ENCODE measurements at places on chromosomes 1 and 21.
A peak's percentile ranks its signal among the peaks of the same experiment; 100 is the strongest.

DNA sequence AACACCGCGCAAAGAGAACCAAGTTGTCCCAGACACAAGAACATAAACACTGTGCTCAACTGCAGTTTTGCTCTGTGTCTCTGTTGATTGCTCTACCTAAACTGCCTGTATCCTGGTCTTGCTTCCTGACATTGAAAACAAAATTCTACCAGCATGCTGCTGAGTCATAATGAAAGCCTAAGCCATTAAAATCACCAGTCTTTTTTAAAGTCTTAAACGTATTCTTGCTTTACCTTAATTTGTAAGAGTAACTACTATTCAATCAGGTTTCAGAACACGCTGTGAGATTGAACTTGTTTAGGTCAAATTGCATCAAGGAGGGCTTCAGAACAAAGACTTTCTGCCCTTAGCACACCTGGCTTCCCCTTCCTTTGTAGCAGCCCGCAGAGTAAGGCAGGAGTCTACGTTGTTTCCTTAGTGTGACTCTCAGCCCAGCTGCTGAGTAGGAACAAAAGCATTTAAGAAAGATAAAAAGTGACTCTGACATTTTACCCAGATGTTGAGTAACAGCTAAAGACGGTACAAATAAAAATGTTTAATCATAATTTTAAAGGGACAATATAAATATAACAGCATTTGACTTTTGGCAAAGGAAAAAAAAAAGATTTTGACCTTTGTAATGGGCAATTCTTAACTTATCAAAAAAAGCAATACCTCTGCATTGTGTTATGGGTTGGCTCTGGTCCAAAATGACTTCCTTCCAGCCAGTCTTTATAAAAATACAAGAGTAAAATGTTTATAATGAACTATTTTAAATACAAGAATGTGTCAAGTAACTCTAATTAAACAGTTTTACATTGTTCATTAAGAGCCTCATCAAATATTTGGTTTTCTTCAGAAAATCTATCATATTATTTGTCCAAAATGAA, 186.9 kb upstream of the ADGRL4 start:
- DNase-seq = no peak

GRCh38 chr1:43708002-43708410, 670 bp downstream of the ST3GAL3 start:
- no peak for DNase-seq

DNA sequence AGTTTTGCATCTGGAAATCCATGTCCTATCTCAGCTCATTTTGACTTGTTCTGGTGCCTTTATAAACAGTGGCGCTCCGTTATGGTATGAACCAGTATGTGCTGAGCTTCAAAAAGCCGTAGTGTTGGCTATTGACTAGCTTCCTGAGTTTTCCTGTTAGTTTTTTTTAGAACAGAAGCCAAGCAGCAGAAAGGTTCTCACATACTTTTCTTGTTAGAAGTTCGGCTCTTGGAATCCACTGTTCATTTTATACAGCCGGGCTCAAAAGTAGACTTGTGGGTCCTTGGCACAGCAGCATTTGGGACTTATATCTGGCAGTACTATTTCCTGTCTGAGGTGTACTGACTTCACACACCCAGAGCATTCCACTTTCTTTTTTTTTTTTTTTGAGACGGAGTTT, 63.8 kb downstream of the TBCE start:
- no peak for DNase-seq

GRCh38 chr1:42209526-42210251, 45.1 kb upstream of the GUCA2A start:
- no peak for DNase-seq

DNA sequence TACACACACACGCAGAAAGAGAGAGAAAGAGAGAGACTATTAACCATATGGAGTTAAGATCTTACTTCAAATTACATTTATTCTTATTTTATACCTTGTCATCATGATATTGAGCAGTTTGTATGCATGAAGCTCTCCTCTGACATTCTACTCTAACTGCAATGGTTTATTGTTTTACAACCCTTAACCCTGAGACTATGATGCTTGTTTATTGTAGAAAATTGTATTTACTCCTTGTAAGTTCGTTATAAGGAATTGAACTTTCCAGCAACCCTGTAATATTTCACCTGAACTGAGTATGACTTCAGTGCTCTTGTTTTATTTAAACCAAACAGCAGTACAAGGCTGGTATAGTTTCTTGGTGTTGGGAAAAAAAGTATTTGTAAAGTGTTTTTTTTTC, 18.6 kb upstream of the PTPRF start:
- DNase-seq = no peak

GRCh38 chr1:203158960-203159665, 16.5 kb downstream of the MYBPH start:
- DNase-seq = no peak

DNA sequence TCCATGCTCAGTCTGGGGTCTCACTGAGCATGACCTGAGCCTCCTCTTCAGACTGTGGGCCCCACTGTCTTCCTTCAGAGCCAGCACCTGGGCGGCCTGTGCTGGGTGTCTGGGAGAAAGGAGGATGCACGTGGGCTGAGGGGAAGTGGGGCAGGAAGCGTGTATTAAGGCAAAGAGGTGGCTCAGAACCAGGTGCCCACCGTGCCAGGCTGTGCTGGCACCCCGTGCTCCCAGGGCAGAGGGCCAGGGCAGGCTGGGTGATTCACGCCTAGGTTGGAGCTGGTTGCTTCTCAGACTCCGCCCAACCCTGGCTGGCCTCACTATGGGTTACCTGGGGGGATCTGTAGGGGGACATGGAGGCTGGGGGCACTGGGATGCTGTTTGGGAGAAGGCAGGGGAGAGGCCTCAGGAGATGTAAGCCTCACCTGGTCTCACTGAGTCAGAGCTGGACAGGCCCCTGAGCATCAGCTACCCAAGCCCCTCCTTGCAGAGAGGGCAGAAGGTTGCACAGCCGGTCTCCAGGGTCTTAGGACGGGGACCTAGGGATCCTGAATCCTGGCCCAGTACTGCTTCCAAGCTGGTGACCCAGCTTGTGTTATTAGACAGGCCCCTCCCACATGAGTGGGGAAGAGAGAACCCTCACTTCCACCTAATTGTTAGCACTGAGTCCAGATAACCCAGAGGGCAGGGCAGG, 18.6 kb upstream of the PADI1 start:
- DNase-seq = no peak

DNA sequence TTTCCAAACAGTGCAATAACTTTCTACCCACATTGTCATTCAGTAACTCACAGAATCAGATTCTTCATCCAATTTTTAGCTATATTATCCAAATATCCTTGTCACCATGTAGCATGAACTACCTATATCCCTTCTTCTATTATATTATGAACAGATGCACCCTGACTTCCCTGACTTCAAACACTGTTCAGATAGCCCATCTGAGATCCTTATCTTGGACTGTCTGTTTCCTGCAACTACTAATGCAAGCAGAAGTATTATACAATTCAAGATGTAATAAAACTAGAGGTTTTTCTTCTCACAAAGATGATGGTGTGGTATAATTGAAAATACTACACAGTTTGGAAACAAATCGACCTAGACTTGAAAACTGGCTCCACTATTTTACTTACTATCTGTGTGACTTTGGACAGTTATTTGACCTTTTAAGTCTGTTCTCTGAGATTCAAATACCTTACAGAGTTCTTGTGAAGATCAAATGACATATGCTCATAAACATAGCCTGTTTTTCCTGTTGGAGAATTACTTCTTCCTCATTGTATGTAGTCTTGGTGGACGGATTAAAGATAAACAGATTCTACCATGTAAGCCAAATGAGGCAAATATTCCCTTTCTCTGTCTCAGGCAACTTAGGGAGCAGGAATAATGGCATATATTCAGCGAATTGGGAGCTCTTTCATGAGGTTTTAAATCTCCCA, 407.9 kb upstream of the ZRANB2 start:
- DNase-seq = no peak

DNA sequence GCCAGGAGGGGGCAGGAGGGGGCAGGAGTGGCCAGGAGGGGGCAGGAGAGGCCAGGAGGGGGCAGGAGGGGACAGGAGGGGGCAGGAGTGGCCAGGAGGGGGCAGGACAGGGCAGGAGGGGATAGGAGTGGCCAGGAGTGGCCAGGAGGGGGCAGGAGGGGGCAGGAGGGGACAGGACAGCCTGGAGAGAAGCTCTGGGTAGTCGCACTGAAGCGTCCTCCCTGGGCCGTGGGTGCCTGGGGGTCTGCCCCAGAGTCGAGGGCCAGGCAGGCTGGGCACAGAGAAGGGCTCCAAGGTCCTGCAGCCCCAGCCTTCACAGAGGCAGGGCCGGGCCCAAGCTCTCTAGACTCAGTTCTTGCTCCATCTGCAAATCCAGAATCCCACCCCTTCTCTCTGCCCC, 22.9 kb downstream of the MEGF6 start:
- no peak for DNase-seq

DNA sequence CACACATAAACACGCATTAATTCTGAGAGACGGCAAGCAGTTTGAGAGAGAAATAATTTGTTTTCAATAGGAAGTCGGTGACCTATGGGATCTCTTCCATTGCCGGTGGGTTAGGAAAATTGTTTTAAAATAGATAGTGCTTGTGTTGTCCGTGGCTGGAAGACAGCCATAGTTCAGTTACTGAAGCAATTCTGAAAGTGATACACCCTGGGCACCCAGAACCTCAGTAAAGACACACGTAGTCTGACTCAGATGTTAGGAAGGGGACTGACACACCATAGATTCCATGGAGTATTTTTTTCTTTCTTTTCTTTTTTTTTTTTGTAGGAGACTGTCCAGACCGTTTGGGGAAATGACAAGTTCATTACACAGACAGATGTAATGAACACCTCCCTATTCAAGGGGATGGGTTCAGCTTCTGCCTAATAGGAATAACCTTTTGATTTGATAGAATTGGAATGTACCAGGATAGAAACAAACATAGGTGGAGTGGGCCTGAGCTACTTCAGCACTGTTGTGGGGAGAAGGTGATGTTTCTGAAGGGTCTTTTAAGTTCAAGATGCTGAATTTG, 1.6 kb downstream of the C1orf21 start:
- no peak for DNase-seq

- DNase-seq = no peak
Measured at GRCh38 chr1:245153552-245154428, 995 bp upstream of the KIF26B start.

GRCh38 chr1:5269901-5270300, 615.5 kb downstream of the AJAP1 start:
- no peak for DNase-seq

DNA sequence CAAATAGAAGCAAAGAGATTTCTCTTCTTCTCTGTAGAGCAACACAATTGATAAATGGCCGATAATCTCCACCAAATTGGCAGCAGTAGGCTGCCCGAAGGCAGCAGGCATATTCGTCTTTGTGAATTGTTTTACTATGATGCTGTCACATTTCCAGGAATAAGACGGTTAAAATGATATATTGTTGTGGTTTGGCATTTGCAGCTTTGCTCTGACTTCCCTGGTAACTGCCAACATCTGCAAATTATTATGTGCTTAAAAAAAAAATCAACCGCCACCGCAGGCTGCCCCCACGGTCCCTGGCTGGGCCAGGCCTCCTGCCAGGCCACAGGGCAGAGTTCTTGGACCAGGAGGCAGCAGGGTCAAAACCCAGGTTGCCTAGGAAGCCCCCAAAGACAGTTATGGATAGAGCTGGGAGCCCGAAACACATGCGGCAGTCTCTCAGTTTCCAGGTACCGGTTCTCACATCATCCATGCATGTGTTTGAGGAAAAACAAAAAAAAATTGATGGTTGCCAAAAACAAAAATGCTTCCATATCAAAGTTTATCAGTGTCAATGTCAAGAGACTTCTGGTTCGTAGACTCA, 179.3 kb downstream of the ETS2 start:
- DNase-seq = no peak

- no peak for DNase-seq
Measured at GRCh38 chr1:18132711-18133541, 25.3 kb downstream of the IGSF21 start.

GRCh38 chr1:109253803-109254620, 4.7 kb downstream of the CELSR2 start:
- DNase-seq = no peak

- no peak for DNase-seq
Measured at GRCh38 chr1:7648761-7649384, 122.2 kb upstream of the VAMP3 start.

DNA sequence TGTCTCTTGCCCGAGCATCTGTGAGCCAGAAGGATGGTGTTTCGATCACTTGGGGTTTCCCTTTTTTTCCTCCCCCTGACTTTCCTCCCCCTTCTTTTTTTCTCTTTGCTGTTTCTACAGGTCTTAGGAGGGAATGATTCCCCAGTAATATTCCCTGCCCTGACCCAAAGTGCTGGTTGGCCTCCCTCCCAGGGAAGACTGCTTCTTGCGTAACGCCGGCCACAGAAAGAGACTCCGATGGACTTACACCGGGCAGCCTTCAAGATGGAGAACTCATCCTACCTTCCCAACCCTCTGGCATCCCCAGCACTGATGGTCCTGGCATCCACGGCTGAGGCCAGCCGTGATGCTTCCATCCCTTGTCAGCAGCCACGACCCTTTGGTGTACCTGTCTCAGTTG, 6.8 kb downstream of the RNF220 start:
- DNase-seq = no peak

- no peak for DNase-seq
Measured at GRCh38 chr1:223639331-223639749, 26.2 kb downstream of the CAPN8 start.

DNA sequence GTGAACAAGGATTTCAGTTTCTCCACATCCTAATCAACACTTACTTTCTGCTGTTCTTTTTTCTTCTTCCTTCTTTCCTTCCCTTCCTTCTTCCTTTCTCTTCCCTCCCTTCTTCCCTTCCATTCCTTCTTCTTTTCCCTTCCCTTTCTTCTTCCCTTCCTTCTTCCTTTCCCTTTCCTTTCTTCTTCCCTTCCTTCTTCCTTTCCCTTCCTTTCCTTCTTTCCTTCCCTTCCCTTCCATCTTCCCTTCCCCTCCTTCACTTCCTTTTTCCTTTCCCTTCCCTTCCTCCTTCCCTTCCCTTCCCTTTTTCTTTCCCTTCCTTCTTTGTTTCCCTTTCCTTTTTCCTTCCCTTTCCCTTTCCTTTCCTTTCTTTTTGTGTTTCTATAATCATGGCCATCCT, 115.3 kb downstream of the KIF26B start:
- DNase-seq = no peak

DNA sequence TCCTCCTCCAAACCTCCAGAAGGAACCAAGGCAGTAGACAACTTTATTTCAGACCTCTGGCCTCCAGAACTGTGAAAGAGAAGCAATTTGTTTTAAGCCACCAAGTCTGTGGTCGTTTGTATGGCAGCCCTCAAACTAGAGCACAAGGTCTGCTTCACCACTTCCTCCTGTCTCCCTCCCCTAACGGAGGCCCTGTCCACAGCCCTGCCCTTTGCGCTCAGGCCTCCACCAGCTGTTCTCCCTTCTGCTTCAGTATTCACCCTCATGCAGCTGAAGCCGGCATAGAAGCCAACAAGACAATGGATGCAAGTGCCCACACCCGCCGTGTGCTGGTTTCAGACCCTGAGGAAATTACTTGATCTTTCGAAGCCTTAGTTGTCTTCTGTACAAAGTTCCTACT, 364.1 kb downstream of the HHAT start:
- DNase-seq = no peak

GRCh38 chr1:60903591-60903990, 178.8 kb upstream of the NFIA start:
- no peak for DNase-seq

GRCh38 chr1:184982002-184982954, 8.0 kb upstream of the NIBAN1 start:
- DNase-seq = peak; percentile 65
